ENCODE measurements at places on chromosomes 16 and 17.
A peak's percentile ranks its signal among the peaks of the same experiment; 100 is the strongest.

DNA sequence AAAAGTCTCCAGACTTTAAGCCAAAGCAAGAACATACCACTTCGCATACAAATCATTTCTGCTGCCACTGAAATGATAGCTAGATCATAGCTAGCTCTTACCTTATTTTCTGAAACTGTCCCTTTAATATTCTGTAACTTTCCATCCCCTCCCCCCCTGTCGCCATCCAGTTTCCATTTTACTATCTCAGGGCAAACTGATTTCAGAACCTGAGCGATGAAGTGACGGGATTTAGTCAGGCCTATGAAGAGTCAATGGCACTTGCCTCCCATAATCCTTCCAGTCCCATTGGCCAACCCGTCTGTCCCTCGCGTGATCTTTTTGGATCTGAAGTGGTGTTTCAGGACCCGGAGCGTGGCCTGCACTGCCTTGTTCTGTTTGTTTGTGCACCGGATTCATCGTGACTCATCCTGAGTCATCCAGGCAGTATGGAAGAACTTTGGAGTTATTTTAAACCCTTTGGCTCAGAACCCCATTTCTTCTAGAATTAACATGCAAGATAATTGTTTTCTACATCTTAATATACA lies 199.8 kb upstream of the CHMP6 start:
- DNase-seq: peak; percentile 90

DNA sequence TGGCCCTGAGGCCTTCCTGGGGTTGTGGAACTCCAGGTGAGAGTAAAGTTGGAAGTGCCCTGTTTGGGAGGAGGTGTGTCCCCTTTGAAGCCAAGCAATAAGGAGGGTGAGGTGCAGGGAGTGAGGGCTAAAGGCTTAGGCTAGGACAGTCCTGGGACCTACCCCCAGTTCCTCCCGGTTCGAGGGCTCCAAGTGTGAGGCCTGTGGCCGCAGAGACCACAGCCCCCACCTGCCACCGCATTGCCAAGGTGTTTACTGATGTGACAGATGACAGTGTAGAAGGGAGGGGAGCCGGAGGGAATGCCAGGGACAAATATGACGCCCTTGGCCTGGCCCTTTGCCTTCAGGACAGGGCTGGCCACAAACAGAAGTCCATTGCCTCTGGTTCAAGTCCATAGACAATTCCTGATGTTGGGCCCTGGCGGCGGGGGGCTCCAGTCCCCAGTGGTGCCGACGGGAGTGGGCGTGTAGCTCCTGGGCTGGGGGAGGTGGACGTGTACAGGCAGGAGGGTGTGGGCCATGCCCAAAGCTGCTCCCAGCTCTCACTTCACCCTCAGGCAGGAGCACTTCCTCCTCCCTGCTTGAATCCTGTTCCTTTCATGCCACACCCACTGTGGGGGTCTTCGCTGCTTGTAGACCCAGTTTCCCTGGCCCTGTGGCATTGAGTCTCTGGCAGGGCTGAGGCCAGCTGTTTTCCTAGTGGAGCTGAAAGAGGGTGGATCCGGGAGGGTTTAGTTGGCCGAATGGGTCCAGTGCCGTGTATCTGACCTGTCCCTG lies 3.2 kb downstream of the ADORA2B start:
- DNase-seq: no peak

DNA sequence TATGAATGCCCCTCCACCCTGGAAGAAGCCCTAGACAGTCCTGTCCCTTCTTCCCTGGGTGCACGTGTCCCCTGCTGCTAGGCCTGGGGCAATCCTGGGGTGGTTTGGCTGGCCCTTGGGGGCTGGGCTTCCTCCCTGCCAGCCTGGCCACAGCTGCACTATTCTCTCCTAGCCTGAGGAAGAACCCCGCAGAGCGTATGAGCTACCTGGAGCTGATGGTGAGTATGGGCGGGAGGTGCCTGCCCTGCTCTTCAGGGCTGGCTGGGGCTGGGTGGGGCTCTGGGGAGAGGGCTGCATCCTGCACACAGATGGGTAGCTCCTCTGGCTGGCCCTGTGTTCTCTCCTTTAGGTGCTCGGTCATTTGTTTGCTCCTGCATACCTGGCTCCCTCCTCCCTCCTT lies 28.8 kb downstream of the MAP2K3 start:
- DNase-seq: no peak

DNA sequence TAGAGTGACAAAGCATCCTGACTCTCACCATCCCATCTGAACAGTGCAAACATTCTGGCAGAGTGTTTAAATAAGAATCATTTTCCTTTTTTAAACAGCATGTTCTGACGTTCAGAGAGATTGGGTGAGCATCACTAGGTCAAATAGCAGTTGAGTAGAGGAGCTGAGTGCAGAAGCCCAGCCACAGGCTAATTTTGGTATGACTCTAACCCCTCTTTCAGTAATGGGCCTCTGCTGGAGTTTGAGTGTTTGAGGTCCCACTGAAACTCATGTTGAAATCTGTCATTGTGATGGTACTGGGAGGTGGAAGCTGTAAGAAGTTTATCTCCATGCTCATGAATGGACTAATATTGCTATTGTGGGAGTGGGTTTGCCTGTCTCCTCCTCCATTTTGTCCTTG lies 194.4 kb downstream of the SALL1 start:
- no peak for DNase-seq

DNA sequence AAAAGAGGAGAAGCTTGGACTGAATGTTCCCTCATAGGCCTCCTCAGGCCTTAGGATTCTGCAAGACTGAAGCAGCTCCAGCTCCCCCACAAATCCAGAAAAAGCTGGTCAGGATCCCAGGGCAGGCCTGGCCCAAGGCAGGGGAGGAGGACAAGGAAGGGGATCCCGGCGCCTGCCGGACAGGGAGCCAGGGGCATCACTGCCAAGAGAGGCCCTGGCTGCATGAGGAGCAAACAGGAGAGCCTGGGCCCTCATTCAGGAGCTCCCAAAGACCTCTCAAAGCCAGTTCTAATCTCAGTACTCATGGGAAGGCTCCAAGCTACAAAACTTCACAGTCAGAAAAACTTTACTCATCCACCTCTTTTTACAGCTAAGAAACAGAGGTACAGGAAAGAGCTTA lies 67.3 kb downstream of the ZNF423 start:
- DNase-seq: no peak

GRCh38 chr16:54073356-54073755 lies 213.2 kb downstream of the IRX3 start:
- no peak for DNase-seq

DNA sequence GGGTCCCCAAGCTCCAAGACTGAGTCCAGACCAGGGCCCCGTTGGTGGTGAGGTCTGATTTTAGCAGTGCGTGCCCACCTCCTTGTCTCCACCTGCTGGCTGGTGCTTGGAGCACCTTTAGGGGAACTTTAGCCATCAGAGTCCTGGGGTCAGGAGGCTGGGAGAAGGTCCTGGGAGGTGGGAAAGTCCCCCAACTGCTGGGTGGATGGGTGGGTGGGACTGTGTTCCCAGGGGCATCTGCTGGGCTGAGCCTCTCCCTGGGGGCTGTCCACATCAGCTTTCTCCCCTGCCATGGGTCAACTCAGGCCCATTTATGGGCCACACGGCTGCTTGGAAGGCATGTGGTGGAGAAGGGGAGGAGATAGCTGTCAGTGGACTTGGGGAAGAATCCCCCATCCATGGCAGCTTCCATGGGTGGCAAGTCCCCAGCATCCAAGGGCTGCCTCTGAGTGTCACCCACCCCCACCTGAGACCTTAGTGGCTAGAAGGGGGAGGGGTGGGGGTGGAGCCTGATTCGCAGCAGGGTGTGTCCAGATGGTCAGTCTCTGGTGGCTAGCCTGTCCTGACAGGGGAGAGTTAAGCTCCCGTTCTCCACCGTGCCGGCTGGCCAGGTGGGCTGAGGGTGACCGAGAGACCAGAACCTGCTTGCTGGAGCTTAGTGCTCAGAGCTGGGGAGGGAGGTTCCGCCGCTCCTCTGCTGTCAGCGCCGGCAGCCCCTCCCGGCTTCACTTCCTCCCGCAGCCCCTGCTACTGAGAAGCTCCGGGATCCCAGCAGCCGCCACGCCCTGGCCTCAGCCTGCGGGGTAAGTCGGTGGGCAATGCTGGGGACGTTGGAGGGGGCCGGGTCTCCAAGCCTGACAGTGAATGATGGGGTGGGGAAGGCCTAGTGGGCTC lies at the start of gene TRPV2:
TRPV2 (plus strand) TSS at position 541 of the 894 bp plus-strand sequence. CDS start 2,098 bp downstream, outside the sequence.
- DNase-seq: no peak

DNA sequence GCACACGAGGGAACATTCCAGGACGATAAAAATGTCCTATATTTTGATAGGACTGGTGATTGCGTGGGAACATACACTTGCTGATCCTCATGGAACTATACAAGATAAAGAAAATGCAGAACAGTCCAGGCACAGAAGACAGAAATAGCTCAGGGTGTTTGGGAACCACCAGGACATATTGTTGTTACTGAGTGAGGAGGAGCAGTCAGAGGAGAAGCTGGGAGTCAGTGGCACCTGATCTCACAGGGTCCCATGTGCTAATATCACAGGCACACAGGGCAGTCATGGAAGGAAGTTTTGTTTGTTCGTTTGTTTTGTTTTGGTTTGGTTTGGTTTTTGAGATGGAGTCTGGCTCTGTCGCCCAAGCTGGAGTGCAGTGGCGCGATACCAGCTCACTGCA lies 5.7 kb downstream of the PLD2 start:
- no peak for DNase-seq

GRCh38 chr17:81706757-81707624 lies 3.8 kb downstream of the MRPL12 start:
- no peak for DNase-seq

DNA sequence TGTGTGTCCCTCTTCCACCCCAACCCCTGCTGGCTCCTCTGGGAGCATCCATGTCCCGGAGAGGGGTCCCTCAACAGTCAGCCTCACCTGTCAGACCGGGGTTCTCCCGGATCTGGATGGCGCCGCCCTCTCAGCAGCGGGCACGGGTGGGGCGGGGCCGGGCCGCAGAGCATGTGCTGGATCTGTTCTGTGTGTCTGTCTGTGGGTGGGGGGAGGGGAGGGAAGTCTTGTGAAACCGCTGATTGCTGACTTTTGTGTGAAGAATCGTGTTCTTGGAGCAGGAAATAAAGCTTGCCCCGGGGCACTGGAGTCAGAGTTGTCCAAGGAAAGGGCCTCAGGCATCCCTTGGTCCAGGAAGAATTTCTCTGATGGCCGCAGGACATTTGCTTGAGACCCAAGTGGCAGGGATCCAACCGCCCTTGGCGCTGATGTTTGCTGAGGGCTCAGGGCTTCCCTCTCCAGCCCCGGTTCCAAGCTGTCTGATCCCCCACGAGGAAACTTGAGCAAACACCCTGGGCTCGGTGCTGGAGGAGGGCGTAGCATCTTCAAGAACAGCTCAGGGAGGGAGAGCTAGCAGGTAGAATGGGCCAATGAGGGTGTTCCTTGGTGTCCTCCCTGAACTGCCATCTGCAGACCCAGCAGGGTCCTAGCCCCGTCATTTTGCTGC lies 4.5 kb downstream of the NXPH3 start:
- DNase-seq: no peak
